ENCODE measurements at places on chromosomes 12 and 14.

- DNase-seq: no peak
Measured at GRCh38 chr14:93733631-93734030, 54.7 kb downstream of the PRIMA1 start.

- no peak for DNase-seq
Measured at GRCh38 chr12:14689144-14689543, 7.3 kb downstream of the GUCY2C start.

DNA sequence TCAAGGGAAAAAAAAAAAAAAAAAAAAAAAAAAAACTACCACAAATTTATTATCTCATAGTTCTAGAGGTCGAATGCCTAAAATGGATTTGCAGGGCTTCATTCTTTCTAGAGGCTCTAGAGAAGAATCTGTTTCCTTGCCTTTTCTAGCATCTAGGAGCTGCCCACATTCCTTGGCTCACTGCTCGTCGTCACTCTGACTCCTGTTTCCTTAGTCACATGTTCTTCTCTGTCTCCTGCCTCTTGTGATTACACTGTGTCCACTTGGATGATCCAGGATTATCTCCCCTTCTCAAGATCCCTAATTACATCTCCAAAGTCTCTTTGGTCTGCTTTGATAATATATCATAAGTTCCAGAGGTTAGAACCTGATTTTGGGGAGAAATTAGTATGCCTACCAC lies 88.7 kb downstream of the HECTD1 start:
- DNase-seq: no peak

DNA sequence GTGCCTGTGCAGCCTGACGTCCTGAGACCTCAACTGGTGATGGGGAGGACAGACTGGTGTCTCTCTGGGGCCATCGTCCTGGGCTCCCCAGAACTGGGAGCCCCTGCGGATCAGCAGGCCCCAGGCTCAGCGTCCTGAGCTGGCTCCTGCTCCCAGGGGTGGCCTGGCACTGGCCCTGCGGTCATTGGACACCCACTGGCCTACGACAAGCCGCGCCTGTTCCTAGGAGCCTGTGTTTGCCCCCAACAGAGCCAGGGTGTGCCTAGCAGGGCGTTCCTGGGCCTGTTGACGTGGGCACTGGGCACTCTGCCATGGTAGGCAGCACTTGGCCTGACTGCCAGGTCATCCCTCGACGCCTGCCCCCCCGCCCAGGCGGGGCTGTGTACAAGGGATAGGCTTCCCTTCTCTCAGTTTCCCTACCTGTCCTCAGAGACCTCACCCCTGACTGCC lies 8.4 kb downstream of the ADSS1 start:
- DNase-seq: no peak

DNA sequence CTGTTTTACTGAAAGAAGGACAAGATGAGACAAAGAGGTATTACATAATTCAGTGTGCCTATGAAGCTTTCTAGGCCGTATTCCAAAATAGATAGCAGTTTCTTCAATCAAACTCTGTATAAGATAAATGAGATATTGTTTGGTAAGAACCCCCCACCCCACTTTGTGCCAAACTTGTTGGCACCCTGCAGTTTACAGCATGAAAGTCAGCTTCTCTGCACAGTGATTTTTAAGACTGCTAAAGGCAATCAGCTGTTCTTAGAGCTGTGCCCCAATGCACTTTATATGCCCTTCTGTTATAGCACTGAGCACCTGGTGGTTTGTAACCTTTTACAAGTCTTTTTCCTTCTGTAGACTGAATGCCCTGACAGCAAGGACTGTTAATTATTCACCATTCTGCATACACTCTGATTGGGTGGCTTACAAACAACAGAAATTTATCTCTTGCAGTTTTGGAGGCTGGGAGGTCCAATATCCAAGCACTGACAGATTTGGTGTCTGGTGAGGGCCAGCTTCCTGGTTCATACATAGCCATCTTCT lies 76.7 kb downstream of the ANO4 start:
- no peak for DNase-seq

DNA sequence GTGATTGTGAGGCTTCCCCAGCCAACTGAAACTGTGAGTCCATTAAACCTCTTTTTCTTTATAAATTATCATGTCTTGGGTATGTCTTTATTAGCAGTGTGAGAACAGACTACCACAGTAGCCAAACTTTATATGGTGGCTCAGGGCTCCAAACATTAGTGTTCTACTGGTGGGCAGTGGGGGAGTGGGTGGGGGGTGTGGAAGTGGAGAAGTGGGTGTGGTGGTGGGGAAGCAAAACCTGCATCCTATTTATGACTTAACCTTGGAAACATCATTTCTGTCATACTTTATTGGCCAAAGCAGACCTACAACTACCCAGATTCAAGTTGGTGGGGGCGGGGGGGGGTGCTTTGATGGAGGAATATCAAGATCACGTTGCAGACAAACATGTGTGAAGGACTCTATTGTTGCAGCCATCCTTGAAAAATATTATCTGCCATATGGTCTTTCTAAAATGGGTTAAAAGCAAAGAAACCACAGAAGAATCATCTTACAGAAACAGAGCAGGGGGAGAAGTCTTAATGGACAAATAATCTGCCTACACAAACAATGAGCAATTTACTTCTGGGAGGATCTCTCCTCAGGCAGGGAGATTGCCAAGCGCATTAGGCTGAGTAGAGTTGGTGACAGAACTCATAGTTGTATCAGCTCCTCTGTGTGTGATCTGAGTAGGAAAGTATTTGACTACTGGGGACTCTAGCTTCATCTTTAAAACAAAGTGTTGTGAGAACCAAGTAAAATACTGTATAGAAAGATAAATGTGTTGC lies 1.4 kb upstream of the PWP1 start:
- DNase-seq: no peak

DNA sequence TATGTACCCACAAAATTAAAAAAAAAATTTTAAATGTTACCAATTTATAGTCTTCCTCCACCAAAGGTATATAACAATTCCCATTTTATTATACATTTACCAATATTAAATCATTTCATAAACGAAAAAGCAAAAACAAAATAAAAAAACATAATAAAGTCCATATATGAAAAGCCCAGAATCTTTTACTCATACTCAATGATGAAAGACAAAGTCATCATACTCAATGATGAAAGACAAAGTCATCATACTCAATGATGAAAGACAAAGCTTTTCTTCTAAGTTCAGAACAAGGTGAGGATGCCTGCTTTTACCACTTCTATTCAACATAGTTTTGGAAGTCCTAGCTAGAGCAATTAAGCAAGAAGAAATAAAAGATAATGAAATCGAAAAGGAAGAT lies 28.1 kb downstream of the TMEM116 start:
- DNase-seq: no peak

DNA sequence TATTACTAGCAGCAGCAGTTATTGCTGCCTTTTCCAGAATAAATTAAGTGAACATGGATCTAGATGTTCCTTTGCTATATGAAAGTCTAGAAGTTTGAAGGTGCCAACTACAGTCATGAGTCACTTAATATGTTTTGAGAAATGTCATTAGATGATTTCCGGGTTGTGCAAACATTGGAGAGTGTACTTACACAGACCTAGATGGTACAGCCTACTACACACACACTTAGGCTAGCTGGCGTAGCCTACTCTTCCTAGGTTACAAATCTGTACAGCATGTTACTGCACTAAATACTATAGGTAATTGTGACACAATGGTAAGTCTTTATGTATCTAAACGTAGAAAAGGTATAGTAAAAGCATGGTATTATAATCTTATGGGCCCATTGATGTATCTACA lies 368.1 kb downstream of the PDZRN4 start:
- DNase-seq: no peak

- DNase-seq: no peak
Measured at GRCh38 chr12:109291521-109292341, 17.4 kb downstream of the FOXN4 start.

DNA sequence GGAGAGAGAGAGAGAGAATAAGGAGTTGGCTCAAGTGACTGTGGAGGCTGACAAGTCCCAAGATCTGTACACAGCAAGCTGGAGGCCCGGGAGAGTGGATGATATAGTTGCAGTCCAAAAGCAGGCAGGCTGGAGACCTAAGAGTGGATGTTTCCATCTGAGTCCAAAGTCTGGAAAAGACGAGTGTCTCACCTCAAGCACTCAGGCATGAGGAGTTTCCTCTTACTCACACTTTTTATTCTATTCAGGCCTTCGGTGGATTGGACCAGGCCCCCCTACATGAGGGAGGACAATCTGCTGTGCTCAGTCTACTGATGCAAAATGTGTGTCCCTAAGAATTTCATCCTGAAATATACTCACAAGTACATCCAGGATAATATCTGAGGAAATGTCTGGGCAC lies 484.6 kb downstream of the VRK1 start:
- DNase-seq: no peak

GRCh38 chr12:47808574-47809365 lies 10.9 kb downstream of the HDAC7 start:
- DNase-seq: no peak

GRCh38 chr12:24155042-24155441 lies 205.6 kb upstream of the SOX5 start:
- no peak for DNase-seq

GRCh38 chr12:112480931-112481330 lies 62.2 kb downstream of the PTPN11 start:
- no peak for DNase-seq

DNA sequence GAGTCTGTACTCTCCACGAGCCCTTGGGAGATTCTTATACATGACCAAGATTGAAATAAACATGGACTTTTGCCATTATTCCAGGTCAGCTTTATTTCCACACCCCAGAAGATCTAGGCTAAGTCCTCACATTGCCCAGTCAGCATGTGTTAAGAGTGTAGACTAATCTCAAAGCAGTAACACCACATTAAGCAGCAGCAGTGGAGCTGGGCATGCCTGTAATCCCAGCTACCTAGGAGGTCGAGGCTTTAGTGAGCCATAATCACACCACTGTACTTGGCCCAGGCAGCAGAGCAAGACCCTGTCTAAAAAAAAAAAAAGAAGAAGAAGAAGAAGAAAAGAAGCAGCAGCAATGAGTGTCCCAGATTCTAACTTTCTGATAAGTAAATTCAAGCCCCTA lies 65.5 kb downstream of the C12orf56 start:
- DNase-seq: no peak

DNA sequence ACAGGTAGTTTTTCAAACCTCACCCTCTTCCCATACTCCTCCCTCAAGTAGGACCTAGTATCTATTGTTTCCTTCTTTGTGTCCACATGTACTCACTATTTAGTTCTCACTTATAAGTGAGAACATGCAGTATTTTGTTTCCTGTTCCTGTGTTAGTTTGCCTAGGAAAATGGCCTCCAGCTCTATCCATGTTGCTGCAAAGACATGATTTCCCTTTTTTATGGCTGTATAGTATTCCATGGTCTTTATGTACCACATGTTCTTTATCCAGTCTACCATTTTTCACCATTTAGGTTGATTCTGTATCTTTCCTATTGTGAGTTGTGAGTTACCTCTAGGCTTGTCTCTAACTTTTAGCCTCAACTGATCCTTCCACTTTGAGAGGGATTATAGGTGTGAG lies 310.7 kb downstream of the PRKD1 start:
- DNase-seq: no peak

- DNase-seq: no peak
Measured at GRCh38 chr14:99809360-99809759, 16.1 kb downstream of the EML1 start.

GRCh38 chr12:131672941-131673887 lies 37.7 kb upstream of the SFSWAP start:
- no peak for DNase-seq

- no peak for DNase-seq
Measured at GRCh38 chr12:34396006-34396860, 373.9 kb downstream of the ALG10 start.

GRCh38 chr12:85299053-85299452 lies 19.0 kb downstream of the ALX1 start:
- DNase-seq: no peak

DNA sequence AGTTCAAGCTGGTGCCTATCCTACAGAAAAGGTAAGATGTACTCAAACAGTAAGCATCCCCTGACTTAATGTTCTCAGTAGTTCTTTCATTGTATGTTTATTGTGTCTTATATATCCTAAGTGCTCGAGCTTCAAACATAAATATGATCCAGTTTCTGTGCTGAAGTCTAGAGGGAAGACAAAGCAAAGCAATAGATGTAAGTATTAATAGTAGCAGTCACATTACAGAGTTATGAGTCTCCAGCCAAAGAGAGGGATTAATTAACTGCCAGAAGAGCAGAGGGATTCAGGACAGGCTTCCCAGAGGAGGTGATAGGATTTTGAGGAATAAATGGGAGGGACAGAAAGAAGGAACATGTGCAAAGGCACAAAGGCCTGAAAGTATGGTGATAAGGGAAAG lies 1.4 kb downstream of the NGDN start:
- DNase-seq: no peak

DNA sequence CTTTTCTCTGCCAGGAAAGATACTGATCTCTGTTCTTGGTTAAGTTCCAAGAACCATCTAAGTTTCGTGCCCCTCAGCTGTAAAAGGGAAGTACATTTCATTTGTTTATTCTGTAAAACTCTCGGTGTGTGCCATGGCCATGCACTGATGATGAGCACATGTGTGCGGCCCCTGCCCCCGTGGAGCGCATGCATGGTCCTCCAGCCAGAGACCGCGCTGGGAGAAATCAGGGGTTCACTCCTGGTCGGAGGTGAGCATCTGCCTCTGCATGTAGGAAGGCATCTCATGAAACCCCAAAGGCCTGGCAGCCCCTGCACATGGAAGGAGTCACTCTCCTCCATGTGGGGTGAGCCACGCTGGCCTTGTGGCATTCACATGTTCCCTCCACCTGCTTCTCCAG lies 102.5 kb upstream of the RTL1 start:
- DNase-seq: no peak

- DNase-seq: no peak
Measured at GRCh38 chr12:120763250-120763649, 37.6 kb downstream of the ACADS start.

DNA sequence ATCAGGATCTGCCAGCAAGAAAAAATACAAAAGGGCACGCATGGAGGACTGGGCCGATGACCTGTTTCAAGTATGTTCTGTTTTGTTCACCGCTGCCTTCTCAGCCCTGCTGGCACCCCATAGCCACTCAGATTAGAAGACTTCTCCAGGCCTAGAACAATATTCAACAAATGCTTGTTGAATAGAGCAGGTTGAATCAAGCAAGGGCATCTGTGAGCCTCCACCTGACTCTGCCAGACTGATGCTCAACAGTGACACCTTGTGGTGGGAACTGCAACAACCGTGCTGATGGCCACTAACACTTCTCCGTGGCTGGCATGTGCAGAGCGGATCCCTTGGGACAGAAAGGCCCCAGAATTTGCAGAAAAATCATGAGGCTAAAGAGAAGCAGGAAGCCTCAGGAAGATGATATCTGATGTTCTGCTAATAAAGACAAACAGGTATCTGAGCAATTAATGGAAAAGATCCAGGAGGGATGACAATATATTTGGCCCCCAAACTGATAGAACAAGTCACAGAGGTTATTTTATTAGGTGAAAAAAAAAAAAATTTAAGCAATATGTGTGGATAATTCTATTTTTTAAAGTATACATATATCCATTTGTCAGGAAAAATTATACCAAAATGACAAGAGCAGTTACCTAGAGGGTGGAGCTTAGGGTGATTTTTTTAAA lies 114.3 kb downstream of the KSR2 start:
- no peak for DNase-seq

- no peak for DNase-seq
Measured at GRCh38 chr12:131729254-131729955, 18.5 kb downstream of the SFSWAP start.
